ENCODE measurements at places on chromosomes 5 and 9. TPM values are rescaled to one million over a fixed set of nuclear protein-coding genes. Genes with fewer than 3 reads are reported as not detected.

The CYLC2 gene
- total RNA-seq = not detected

The PCDHA9 gene
- total RNA-seq = 0.07 TPM

The TAF1L gene
- under 0.01 TPM for total RNA-seq

The ACOT12 gene
- 1.1 TPM for total RNA-seq

The CCL27 gene
- total RNA-seq = 0.17 TPM

The GAS1 gene
- 11.6 TPM for total RNA-seq

The FAM78A gene
- total RNA-seq = 0.69 TPM

The LRRC70 gene
- total RNA-seq = 1.0 TPM

The MYOZ3 gene
- total RNA-seq = 2.3 TPM

The SARDH gene
- total RNA-seq = 5.0 TPM
